ENCODE measurements at places on chromosomes 5 and 9.

GRCh38 chr5:153489611-153490010 is 859 bp upstream of the GRIA1 start:
- no peak for DNase-seq

GRCh38 chr5:160023908-160024630 is 15.1 kb downstream of the TTC1 start:
- no peak for DNase-seq

- no peak for DNase-seq
These were observed 141.3 kb upstream of the EPB41L4A start for GRCh38 chr5:112560371-112560770.

DNA sequence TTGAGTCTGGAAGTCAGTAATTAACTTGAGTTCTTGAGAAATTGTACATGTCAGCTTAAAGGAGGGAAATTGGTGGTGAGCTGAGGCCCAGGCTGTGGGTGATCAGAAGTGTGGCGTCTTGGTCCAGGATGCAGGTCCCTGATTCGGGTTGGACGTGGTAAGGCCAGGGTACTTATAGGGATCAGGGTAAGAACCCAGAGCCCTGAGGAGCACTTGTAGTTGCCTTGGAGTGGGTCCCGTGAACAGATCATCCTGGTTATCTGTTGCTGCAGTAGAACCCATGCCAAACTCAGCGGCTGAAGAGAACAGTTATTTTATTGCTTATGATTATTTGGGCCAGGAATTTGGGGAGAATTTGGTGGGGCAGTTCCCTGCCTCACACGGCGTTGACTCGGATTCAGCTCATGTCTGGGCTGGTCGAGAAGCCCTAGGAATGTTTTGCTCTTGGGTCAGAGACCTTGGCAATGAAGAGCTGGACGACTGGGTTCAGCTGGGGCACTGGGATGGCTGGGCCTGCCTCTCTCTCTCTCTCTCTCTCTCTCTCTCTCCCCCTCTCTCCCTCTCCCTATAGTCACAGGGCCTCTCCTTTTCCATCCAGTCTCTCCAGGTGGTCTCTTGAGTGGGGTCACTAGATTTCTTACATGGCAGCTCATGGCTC is 73.1 kb downstream of the PDZD2 start:
- DNase-seq: no peak

- peak; percentile 66 for DNase-seq
These were observed 52.3 kb downstream of the NTNG2 start for GRCh38 chr9:132214027-132214622.

DNA sequence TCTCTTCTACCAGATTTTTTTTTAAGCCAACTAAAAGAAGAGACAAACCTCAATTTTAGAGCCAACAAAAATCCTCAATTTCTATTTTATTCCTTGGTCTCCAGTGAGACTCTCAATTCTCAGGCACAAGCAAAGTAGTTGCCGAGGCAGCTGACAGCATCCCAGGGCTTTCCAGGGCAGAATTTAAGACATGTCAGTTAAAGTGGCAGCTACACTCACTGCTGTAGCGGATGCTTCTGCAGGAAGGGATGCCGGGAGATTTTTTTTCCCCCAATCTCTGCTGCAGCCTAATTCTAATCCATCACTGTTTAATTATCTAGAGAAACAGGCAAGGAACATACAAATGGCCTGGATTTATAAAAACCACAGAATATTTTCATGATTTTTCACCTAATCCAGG is 57.0 kb downstream of the TTC39B start:
- DNase-seq: no peak

GRCh38 chr9:2286825-2287455 is 271.8 kb downstream of the SMARCA2 start:
- no peak for DNase-seq

GRCh38 chr5:16628376-16628775 is 11.6 kb upstream of the RETREG1 start:
- DNase-seq: no peak

GRCh38 chr5:173974688-173975239 is 14.2 kb upstream of the C5orf47 start:
- no peak for DNase-seq

DNA sequence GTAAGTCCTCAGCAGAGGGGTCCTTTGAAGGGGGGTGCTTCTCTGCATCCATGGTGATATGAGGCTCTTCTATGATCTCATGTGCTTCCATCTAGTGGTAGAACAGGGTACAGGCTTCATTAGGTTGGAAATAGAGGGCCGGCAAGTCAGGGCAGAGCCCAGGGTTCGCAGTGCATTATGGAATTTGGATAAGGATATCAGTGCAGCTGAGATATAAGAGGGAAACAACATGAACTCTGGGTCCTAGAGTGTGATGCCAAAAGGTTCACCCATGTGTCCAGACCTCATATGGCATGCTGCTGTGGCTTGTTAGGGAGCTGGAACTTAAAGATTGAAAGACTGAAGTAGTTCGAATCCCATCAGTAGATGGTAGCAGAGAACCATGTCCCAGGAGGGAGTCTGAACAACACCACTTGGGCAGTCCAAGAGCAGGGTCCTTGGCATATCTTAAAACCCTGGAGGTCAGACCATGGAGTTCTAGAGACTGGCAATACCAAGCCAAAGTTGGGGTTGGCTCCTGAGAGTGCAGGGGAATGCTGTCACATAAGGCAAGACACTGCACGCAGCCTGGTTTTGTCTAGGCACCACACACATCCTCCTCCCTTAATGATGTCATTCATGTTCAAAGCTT is 2.3 kb downstream of the FAM221B start:
- peak; percentile 51 for DNase-seq

- DNase-seq: no peak
These were observed 9.1 kb downstream of the PRKACG start for GRCh38 chr9:69004836-69005235.

GRCh38 chr5:142795251-142795650 is 25.1 kb downstream of the ARHGAP26 start:
- DNase-seq: no peak

DNA sequence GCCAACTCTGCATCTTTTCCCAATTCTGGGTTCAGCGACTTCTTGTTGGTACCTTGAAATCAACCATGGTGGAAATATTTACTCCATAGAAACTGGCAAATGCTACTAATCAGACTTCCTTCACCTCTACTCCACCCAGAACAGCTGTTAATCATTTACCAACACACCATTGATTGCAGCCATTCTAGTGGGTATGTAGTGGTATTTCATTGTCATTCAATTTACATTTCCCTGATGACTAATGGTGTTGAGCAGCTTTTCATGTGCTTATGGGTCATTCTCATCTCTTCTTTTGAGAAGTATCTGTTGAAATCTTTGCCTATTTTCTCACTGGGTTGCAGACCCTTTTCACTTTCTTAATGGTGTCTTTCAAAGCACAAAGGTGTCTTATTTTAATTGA is 122.4 kb upstream of the MSX2 start:
- no peak for DNase-seq

DNA sequence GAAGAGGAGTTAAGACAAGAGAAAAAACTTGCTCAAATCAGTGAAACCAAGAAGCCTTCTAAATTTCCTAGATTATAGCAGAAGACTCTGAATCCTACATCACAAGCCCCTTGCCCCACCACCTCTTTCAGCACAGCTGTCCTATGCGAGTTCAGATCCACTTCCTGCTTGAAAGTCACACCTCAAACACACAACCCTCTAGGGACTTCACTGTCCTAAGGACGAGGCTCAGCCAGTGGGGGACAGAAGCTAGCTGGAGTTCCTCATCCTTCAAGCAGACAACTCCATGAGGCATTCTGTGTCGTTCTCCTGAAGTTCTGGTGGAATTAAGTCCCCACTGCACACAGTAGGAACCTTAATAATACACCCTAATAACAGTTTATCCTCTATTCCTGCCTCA is 44.3 kb downstream of the NRG2 start:
- DNase-seq: no peak
